ENCODE measurements at places on chromosomes 13 and 19.

DNA sequence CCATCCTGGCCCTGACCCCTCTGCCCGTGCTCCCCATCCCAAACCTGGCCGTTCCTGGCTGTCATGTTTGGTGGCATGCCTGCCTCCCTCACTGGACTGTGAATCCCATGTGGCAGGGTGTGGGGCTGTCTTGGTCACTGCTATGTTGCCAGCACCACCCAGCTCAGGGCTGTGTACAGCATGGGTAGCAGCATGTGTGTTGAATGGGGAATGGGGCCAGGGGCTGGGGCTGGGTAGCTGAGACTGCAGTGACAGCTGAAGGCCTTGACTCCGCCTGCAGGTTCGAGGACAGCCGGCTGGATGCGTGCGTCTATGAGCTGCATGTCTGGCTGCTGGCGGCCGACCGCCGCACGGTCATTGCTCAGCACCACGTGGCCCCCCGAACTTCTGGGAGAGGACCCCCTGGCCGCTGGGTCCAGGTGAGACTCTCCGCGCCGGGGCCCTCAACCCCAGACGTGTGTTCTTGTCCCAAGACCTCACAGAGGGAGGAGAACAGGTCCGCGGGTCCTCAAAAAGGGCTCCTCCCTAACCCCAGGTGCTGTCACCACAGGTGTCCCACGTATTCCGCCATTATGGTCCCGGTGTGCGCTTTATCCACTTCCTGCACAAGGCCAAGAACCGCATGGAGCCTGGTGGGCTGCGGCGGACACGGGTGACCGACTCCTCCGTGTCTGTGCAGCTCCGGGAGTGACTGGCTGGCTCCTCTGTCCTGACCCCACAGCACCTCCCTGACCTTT, 3.5 kb downstream of the NCCRP1 start:
- DNase-seq, result no peak

GRCh38 chr13:97948041-97948440, 5.4 kb upstream of the IPO5 start:
- DNase-seq, result no peak

DNA sequence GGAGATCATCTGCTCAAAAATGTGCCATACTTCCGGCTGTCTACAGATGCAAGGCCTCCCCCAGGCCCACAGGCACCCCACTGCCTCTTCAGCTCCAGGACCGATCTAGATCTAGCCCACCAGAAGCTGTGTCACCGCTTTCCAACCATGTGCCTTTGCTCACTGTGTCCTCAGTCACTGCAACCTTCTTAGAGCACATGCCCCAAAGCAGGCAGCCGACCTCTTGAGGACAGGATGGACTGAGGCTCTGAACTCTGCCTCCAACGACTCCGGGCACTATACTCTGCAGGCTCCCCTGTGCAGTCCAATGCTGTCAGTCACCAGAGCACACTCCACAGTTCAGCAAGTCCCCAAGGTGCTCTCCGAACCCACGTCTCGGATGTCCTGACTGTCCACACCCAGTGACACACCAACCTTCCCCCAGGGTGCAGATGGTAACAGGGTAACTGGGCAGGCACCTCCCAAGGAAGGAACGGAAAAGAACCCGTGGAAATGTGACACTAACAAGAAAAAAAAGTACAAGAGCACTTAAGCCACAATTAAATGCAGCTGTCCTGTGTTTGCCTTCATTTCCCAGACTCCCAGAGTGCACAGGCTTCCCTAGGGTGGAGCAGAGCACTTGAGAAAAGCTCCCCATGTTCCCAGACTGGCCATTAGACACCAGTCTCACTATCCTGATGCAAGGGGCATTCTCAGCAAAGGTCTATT, 4.8 kb downstream of the STK24 start:
- no peak for DNase-seq

- no peak for DNase-seq
Measured at GRCh38 chr13:25466880-25467279, 95.1 kb downstream of the ATP8A2 start.

DNA sequence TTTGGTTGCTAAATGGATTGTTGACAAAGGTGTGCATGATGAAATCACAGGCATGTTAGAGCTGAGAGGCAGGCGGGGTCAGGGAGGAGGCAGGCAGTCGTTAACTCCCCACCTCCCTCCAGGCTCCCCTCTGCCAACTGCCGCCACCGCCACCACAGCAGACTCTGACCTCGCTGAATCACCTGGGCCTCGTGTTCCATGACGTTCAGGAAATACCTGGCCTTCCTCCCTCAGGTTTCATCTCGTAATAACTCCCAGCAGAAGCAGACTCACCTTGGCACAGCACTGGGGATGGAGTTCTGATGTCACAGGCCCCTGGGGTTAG, 198.5 kb downstream of the KATNAL1 start:
- DNase-seq, result no peak

DNA sequence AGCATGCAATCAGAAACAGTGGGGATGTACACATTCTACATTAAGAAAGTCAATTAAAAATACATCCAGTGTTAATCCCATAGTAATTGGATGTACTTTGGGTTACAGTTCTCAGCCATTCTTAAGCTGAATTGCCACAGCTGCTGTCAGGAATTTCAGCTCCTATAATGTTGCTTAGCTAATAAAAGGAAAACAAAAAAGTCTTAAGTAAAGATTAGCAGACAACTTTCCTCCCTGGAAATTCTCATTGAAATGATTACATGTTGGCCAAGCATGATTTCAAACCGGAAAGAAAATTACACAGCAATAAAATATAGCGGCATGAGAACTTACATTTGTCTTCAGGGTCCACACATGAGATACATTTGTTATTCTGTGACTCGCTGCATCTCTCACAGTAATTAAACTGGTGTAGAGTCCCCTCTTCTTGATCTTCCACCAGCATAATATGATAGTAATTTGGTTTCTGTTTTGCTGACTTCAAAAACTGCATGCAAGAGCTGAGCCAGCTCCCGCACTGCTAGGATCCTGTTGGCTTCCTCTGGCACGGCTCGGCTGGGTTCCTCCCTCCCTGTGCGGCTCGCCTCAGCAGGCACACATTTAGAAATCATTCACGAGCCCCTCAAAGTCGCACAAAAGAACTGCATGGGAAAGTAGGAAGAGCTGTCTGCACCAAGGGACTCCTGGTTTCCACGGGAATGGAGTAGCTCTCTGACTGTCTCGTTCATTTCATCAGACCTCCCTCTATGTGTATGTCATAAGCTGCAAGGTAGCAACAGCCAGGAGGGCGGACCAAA, at the start of gene HTR2A:
Gene HTR2A, minus strand, starts transcription at position 713 of the 797 bp plus-strand sequence. CDS start 1,147 bp downstream, outside the sequence.
- no peak for DNase-seq

DNA sequence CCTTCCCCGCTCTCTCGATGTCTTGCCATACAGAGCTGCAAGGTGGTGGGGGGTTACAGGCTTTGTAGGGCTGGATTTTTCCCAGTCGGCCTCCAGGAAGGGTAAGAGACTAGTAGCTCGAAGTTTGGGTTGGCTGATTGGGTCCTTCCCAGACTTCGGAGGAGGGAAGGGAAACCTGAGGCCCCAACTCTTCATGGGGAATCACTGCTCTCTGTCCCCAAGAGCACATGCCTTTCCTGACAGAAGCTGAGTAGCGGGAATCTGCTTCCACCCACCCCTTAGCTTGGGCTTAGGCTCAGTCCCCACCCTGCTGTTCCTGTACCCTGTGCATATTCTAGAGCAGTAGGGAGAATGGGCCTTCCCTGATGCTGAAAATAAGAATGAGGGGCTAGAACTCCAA, 39.7 kb downstream of the PPP2R1A start:
- no peak for DNase-seq

GRCh38 chr19:41478875-41479756, 36.2 kb downstream of the ERICH4 start:
- no peak for DNase-seq

DNA sequence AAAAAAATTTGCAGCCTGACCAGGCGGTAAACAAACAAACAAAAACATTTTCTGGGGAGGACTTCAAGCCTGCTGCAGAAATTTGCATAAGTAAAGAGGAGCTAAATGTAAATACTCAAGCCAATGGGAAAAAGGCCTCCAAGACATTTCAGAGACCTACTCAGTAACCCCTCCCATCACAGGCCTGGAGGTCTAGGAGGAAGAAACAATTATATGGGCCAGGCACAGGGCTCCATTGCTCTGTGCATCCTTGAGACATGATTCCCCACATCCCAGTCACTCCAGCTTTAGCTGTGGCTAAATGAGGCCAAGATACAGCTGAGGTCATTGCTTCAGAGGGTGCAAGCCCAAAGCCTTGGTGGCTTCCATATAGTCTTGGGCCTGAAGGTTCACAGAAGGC, 793.4 kb downstream of the SLITRK1 start:
- DNase-seq, result no peak

- no peak for DNase-seq
Measured at GRCh38 chr13:48551329-48551728, 18.4 kb upstream of the RCBTB2 start.

- DNase-seq, result no peak
Measured at GRCh38 chr13:97004096-97004876, 10.0 kb upstream of the OXGR1 start.

DNA sequence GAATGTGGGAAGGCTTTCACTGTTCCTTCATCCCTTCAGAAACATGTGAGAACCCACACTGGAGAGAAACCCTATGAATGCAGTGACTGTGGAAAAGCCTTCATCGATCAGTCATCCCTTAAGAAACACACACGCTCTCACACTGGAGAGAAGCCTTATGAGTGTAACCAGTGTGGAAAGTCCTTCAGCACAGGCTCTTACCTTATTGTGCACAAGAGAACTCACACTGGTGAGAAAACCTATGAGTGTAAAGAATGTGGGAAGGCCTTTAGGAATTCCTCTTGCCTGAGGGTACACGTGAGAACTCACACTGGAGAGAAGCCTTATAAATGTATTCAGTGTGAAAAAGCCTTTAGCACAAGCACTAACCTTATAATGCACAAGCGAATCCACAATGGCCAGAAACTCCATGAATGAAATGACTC, 18.6 kb downstream of the ZNF177 start:
- DNase-seq, result no peak

- no peak for DNase-seq
Measured at GRCh38 chr13:47459512-47459911, 541.6 kb downstream of the SUCLA2 start.

GRCh38 chr19:43692385-43692784, 22.4 kb upstream of the PLAUR start:
- no peak for DNase-seq

DNA sequence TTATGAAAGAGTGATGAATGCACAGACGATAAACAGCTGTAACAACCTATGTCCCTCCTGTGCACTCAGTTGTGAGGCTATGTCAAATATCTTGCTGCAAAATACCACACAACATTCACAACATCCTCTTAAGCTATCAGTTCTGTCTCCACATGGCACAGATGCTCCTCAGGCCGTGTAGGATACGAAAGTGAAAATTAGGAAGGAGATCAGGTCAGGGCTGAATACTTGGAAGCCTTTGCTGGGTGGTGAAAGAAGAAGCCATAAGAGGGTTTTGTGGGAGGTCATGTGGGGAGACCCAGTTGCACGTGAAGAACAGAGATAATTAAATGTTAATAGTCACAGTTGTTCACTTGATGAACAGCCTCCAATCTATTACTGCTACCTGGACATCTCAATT, 58.9 kb downstream of the RXFP2 start:
- no peak for DNase-seq

DNA sequence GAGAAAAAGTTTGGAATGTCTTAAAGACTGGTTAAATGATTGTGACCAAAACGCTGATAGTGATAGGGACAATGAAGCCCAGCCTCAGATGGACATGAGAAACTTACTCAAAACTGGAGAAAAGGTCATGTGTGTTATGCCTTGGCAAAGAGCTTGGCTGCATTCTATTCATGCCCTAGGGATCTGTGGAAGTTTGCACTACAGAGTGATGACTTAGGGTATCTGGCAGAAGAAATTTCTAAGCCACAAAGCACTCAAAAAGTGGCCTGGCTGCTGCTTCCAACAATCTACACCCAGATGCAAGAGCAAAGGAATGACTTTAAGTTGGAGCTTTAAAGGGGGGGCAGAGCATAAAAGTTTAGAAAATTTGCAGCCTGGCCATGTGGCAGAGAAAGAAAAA, 521.3 kb downstream of the UQCRFS1 start:
- no peak for DNase-seq

GRCh38 chr13:40438999-40439797, 227.2 kb downstream of the FOXO1 start:
- no peak for DNase-seq

DNA sequence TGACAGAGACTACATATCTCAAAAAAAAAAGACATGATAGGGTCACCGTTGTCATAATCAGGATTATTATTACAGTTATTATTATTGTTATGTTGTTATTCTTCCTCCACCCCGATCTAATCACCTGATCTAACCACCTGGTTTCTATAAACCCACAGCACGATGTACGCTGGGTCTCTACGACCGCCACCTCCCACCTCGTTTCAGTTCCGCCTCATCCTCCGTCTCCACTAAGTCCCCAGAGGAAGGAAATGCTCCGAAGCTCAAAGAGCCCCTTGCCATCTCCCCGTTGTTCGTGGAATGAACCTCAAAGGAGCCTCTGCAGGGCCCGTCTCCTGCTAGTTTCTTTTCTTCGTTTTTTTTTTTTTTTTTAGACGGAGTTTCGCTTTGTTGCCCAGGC, 15.9 kb upstream of the MEIS3 start:
- DNase-seq, result no peak

- no peak for DNase-seq
Measured at GRCh38 chr13:67505376-67505775, 275.2 kb upstream of the PCDH9 start.

GRCh38 chr13:64534302-64534701, 2695.8 kb downstream of the PCDH9 start:
- no peak for DNase-seq

GRCh38 chr13:110627761-110628476, 12.6 kb downstream of the NAXD start:
- DNase-seq, result no peak

DNA sequence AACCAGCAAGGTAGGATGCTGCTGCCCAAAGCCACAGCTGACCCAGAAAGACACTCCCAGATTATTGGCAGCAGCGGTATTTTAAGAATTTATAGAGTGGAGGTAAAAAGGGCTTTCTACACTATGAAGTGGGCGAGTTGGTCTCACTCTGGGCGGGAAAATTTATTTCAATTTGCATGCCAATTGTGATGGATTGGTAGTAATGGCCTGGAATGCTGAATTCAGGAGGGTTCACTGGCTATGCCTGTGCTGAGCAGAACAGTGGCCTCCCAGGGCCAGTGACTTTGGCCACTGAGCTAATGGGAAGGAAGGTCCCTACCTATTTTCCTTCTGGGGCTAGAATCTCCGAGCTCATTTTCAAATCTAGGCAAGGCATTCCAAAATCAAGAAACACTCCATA, 243.5 kb downstream of the TSHZ3 start:
- DNase-seq, result no peak

DNA sequence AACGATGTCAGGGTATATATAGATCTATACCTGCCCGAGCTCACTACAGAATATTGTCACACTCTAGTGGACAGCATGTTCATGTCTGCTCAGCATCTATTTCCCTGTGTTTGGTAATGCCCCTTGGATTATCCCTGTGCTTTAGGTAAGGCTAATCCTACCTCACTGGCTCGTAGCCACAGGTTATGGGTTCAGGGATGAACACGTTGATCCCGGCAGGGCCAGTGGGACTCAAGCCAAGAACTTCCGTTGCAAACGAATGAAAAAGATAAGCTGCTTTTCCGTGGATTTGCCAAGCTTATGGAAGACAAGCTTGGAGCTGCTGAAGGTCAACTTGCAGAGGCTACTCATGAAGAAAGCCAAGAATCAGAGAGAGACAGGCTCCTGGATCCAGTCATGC, 400.0 kb upstream of the TSHZ3 start:
- DNase-seq, result no peak

- no peak for DNase-seq
Measured at GRCh38 chr13:40999416-40999815, 19.7 kb downstream of the ELF1 start.

Data from stimulated activated CD8-positive, alpha-beta memory T cell treated with anti-CD3 and anti-CD28 coated beads, Interleukin-2, amount 100 ng/mL, for 48 hours (primary cell).